ENCODE measurements at places on chromosomes 16 and 17.
A peak's percentile ranks its signal among the peaks of the same experiment; 100 is the strongest.

DNA sequence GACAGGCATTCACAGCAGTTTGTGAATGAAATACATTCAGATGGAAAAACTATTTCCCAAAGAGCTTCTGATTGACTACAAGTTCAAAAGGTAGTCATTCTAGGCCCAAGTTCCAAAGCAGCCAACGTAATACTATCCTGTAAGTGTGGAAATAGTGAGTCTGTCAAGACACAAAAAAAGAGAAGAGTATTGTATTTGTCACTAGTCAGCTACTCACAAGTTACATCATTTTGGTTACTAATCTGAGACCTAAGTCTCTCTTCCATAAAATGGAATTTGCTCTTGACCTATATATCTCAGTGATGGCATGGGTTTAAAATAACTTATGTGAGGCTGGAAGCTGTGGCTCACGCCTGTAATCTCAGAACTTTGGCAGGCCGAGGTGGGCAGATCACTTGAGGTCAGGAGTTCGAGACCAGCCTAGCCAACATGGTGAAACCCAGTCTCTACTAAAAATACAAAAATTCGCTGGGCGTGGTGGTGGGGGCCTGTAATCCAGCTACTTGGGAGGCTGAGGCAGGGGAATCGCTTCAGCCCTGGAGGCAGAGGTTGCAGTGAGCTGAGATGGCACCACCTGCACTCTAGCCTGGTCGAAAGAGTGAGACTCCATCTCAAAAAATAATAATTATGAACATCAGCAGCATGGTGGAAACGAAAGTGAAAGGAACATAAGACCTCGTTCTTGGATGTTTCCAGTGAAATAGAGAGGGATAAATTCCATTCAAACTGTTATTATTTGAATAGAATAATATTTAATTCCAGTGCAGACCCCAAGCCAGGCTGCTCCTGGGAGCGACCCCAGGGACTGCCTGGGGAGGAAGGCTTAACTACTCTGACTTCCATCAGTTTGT, 2.9 kb downstream of the CMC2 start:
- no peak for DNase-seq

DNA sequence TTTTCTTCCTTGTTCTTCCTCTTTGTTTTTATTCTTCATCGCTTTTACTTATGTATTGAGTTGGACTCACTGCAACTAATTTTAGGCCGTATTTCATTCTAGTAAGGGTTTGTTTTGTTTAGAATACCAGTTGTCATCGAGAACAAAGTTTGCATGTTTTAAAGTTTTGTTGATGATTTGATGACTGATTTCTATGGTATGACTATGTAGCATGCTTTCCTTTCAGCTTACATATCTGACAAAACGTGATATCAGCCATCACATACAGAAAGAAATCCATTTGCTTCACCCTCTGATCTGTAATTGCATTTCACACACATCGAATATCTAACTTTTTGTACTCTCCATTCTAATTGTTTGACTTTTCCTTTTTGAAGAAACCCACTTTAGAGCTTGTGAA, 4.0 kb downstream of the PRKCA start:
- DNase-seq: peak; percentile 50

DNA sequence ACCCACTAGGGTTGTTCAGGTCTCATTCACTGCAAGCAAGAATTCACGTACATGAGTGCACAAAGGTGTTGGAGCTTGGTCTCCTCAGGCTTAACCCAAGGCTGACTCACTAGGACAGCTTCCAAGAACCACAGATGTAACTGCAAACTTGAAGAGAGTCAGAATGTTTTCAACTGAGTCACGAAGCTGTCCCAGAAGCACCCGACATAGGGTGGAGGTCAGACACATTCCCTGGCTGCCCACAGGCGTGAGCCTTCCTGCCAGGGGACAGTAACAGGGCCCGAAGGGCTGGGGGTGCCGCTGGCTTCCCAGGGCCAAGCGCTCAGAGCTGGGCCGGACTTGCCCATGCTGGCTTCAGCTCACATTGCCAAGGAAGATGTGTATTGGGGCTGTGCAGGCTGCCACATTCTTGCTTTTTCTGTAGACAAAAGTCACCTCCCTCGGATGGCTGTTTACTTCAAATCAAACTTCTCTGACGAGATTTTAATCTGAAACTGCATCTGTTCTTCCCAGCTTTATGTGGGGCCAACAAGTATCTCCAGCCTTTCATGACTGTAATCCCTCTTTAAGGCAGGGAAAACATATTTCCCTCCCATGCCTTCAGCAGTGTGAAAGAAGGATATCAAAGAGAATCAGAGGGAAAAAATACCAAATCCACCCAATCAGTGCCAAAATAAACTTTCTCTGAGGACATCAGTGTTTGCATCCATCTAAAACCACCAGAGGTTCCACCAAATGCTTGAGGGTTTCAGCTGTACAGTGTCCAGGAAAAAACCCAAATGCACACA, 14.3 kb downstream of the CMTM3 start:
- DNase-seq: peak; percentile 94

- DNase-seq: no peak
Measured at GRCh38 chr16:87295661-87296531, 21.3 kb downstream of the C16orf95 start.

DNA sequence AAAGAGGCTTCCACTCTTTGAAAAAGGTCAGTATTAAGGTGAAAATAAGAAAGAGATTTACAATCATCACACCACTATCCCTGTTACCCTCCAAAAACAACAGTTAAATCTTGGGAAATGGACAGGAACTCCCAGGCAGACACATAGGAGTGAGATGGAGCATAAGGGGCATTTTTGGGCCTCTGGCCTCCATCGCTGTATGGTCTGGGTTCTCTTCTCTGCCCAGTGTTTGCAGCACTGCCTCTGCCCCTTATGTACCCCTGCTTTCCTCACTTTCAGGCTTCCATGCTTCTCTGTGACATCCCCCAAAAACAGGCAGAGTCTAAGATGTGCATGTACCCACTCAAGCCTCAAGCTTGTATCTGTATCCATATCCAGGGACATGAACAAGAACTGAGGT, 630 bp upstream of the HOXB2 start:
- DNase-seq: no peak

DNA sequence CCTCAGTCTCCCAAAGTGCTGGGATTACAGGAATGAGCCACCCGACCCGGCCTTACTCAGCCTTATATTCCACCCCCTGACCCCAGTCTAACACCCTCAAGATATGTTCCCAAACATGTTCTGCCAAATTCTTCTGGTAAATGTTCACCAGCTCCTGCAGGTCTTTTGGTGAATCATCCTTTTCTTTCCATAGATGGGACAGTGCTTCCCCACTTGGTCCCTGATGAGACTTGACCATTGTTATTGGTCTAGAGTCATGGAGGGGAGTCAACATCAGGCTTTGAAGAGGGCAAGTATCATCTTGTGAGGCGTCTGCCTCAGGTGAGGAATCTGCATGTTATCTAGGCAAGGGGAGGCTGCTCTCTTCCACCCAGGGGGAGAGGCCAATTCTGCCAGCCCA, 10.4 kb upstream of the RUNDC3A start:
- no peak for DNase-seq

- DNase-seq: no peak
Measured at GRCh38 chr16:25031132-25031440, 15.9 kb upstream of the ARHGAP17 start.

DNA sequence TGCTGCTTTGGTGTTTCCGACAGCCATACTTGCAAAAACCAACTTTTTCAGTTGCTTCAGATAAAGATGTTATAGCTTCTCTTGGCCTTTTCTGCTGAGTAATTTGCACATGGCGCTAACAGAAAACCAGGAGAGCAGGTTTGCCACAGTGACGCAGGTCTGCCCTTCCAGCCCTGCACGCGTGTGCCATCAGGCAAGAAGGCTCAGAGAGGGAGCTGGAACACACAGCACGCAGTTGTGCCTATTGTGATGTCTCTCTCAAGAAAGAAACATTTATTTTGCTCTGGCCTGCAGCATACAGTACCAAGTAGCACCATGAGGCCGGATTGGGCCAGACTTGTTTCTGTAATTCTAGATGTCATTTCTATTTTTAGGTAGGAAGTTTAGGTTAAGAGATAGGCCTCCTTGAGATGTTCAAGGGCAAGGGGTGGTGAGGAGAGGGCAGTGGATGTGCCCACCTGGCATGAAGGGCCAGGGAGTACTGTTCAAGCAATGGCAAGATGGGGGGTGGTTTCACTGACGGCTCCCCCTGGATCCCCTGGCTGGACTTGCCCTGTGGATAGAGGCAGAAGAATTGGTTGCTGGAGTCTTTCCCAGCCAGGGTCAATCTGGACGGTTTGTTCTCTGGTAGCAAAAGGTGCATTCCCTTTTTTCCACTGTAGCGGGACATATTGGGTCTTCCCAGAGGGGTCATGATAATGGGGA, 1.9 kb downstream of the CBX2 start:
- DNase-seq: no peak

- DNase-seq: no peak
Measured at GRCh38 chr17:42673266-42673884, 3.4 kb downstream of the PLEKHH3 start.

DNA sequence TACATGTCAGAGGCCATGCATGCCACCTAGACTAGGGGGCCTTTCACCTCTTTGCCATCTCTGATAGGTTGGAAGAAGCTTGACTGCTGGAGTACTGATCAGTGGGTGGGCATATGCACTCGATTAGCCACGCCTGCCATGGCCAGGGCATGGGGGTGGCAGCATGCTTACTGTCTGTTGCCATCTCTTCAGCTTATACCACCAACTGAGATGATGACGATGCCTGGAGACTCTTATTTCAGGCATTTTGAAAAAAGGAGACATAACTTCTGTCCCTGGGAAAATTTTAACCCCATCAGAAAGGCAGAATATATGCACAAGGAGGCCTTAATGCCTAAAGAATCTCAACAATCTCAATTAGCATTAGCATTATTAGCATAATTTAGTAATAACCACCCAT, 60.8 kb downstream of the MSI2 start:
- no peak for DNase-seq

- no peak for DNase-seq
Measured at GRCh38 chr17:79955691-79956440, 79.8 kb downstream of the TBC1D16 start.

DNA sequence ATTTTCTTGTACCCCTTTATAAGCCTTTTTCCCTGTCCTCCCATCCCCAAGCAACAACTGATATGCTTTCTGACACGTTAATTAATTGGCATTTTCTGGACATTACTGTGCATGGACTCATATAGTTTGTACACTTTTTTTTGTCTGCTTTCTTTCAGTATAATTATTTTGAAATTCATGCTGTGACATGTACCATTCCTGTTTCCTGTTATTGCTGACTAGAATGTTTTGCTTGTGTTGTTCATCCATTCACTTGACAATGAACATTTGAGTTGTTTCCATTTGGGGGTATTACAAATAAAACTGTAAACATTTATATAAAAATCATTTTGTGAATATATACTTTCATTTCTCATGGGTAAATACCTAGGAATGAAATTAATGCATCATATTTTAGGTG, 50.6 kb downstream of the RBBP6 start:
- DNase-seq: no peak

- no peak for DNase-seq
Measured at GRCh38 chr16:64971171-64971570, 150.7 kb downstream of the CDH11 start.

DNA sequence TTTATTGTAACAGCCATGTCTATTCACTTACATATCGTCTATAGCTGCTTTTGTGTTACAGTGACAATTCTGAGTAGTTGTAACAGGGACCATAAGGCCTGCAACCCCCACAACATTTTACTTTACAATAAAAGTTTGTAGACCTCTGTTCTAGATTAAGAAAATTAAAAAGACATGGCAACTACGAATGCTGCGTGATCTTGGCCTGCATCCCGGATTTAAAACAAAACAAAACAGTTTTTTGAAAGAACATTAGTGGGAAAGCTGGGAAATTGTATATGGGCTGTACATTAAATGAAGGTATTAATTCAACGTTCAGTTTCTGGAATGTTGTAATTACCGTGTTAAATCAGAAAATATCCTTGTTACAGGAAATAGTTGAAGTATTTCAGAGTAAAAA, 64.1 kb downstream of the RMI2 start:
- DNase-seq: no peak

DNA sequence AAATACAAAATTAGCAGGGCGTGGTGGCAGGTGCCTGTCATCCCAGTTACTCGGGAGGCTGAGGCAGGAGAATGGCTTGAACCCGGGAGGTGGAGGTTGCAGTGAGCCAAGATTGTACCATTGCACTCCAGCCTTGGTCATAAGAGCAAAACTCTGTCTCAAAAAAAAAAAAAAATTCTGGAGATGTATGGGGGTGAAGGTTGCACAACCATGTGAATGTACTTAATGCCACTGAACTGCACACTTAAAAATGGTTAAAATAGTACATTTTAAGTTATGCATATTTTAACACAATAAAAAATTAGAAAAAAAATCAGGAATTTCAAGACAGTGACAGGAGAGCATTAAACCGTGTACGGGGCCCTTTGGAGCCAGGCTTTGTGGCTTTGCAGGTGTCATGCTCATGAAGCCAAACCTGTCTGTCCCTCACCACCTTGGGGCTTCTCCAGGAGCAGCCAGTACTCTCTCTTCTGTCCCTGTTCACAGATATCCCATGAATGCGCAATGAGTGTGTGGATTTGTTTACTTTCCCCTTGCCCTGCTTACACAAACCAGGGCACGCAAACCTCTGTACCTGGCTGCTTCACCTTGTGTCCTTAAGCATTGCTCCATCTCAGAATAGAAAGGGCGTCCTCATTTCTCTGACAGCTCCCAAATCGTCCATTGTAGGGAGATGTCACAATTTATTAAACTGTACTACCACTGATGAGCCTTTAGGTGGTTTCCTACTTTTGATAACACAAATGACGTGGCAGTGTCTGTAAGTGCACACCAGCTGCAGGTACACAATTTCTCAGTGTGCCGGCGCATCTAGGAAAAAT, 58.2 kb upstream of the CBX4 start:
- DNase-seq: no peak
